Osteoblast (primary cell): ENCODE measurements at places on chromosomes 11 and 22. TPM values are rescaled to one million over a fixed set of nuclear protein-coding genes. Genes with fewer than 3 reads are reported as not detected.

KIF18A gene
- 4.0 and 5.0 TPM in 2 replicates for total RNA-seq

BIK gene
- not detected in 2 replicates for total RNA-seq

HEPACAM gene
- under 0.01 TPM in 1 of 2 replicates, not detected in the other for total RNA-seq

NLRP10 gene
- 10.0 and 14.1 TPM in 2 replicates for total RNA-seq

SH3BP1 gene
- 4.1 and 4.7 TPM in 2 replicates for total RNA-seq

SLC37A2 gene
- total RNA-seq = 0.29 and 0.36 TPM in 2 replicates

GRCh38 chr11:47867823-47868222 lies 19.7 kb upstream of the NUP160 start:
- no peak overlapping the region for H3K27ac ChIP-seq
- H3K36me3 ChIP-seq = no peaks in the 10 kb centered on the region
- H3K4me1 ChIP-seq = peaks cover 23% of the 10 kb centered on the region
- DNase-seq = no peak
- H3K27me3 ChIP-seq = no peaks in the 10 kb centered on the region
- H3K4me3 ChIP-seq = no peak overlapping the region

- H3K27me3 ChIP-seq = no peaks in the 10 kb centered on the region
- H3K4me1 ChIP-seq = no peaks in the 10 kb centered on the region
- H3K36me3 ChIP-seq = peaks cover 10% of the 10 kb centered on the region
- H3K4me3 ChIP-seq = no peak overlapping the region
These were observed 47.3 kb downstream of the QSER1 start for GRCh38 chr11:32939866-32940265.

GRCh38 chr11:76047231-76047630 lies 159.1 kb downstream of the WNT11 start:
- no peaks in the 10 kb centered on the region for H3K36me3 ChIP-seq
- no peak overlapping the region for H3K4me3 ChIP-seq
- H3K27ac ChIP-seq = no peak overlapping the region
- peaks cover 8% of the 10 kb centered on the region for H3K4me1 ChIP-seq

DNA sequence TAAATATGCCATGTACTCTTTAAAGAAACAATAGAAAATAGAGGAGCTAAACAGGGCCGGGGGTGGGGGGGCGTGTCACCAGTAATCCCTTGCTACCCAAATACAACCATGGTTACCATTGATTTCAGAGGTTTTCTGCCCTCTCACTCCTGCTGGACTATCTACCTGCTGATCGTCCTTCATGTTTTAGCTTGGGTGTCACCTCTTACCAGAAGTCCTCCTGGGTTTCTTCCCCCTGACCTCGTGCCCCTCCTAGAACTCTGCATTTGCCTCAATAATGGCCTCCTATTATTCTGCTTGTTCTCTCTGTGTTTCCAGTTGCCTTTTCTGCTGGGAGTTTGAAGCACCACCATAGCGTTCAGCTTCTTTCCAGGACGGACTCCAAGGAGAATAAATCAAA lies 9.4 kb upstream of the PVALB start:
- no peaks in the 10 kb centered on the region for H3K4me1 ChIP-seq
- no peak overlapping the region for H3K27ac ChIP-seq
- H3K36me3 ChIP-seq = no peaks in the 10 kb centered on the region
- peaks cover 9% of the 10 kb centered on the region for H3K27me3 ChIP-seq
- no peak overlapping the region for H3K4me3 ChIP-seq
- no peak for DNase-seq
